ENCODE measurements at places on chromosomes 2 and 18.

GRCh38 chr18:69596345-69596744 is 195.7 kb downstream of the DOK6 start:
- no peaks in the 10 kb centered on the region for H3K4me1 ChIP-seq
- no peaks in the 10 kb centered on the region for H3K27me3 ChIP-seq
- no peak overlapping the region for H3K4me3 ChIP-seq
- H3K27ac ChIP-seq, result no peak overlapping the region
- no peaks in the 10 kb centered on the region for H3K36me3 ChIP-seq

- no peak overlapping the region for H3K4me3 ChIP-seq
- DNase-seq, result no peak
Measured at GRCh38 chr2:10246370-10246769, 56.3 kb upstream of the HPCAL1 start.

DNA sequence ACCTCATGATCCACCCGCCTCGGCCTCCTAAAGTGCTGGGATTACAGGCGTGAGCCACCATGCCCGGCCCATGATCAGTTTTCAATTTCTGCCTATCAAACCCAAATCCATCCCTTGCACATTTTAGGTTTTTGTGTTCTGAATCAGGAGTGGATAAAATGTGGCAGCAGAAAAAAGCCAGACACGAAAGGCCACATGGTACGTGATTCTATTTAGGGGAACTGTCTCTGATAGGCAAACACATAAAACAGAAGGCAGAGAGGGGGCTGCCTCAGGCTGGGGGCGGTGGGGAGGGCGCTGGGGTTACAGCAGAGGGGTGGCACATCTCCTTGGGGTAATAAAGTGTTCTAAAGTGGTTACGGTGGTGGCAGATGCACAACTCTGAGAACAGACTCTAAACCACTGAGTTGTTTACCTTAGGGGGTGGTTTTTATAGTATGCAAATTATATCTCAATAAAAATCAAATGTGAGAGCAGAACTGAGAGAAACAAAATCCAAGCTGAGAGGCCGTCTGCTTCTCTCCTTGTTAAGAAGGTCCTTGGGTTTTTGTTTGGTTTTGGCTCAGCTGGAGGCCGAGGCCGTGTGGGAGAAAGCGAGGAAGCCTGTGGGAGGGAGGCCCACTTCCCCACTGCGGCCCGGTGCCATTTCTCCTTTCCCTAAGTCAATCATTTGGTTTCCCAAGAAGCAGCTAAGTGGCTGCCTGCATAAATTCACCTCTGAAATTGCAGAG is 78.0 kb downstream of the SOWAHC start:
- H3K36me3 ChIP-seq, result no peaks in the 10 kb centered on the region
- no peak overlapping the region for H3K4me3 ChIP-seq
- peaks cover 44% of the 10 kb centered on the region for H3K4me1 ChIP-seq
- no peak overlapping the region for H3K27ac ChIP-seq
- no peak for DNase-seq

- no peak overlapping the region for H3K4me3 ChIP-seq
- no peaks in the 10 kb centered on the region for H3K4me1 ChIP-seq
- no peak for DNase-seq
- no peaks in the 10 kb centered on the region for H3K36me3 ChIP-seq
- no peaks in the 10 kb centered on the region for H3K27me3 ChIP-seq
Measured at GRCh38 chr18:63112706-63113105, 206.9 kb downstream of the BCL2 start.

DNA sequence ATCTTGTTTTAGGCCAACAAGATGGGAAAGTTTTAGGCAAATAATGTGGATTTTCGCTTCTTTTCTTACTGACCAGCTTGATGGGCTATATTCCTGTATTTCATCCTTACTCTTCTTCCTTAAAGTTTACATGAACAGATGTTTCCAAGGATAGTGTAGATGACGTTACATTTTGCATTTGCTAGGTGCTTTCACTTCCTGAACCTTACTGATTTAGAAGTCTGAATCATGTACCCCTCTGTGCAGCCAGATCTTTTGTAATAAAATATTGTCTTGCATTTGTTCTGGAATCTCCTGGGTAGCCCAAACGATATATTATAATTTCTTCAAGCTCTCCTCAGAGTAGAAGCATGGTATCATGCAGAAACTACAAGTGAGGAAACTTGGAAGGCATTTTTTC is 93.4 kb downstream of the CALCRL start:
- H3K4me3 ChIP-seq, result no peak overlapping the region
- H3K27me3 ChIP-seq, result no peaks in the 10 kb centered on the region
- H3K27ac ChIP-seq, result no peak overlapping the region

GRCh38 chr2:70043252-70043875 is 43.9 kb upstream of the PCBP1 start:
- no peaks in the 10 kb centered on the region for H3K27me3 ChIP-seq
- DNase-seq, result no peak
- no peak overlapping the region for H3K27ac ChIP-seq
- peaks cover 24% of the 10 kb centered on the region for H3K4me1 ChIP-seq
- no peak overlapping the region for H3K4me3 ChIP-seq
- peaks cover under 1% of the 10 kb centered on the region for H3K36me3 ChIP-seq

GRCh38 chr2:188078534-188078933 is 213.1 kb upstream of the GULP1 start:
- no peak for DNase-seq
- no peak overlapping the region for H3K27ac ChIP-seq
- no peaks in the 10 kb centered on the region for H3K27me3 ChIP-seq
- H3K4me3 ChIP-seq, result no peak overlapping the region
- H3K36me3 ChIP-seq, result no peaks in the 10 kb centered on the region

- no peak overlapping the region for H3K4me3 ChIP-seq
- H3K4me1 ChIP-seq, result no peaks in the 10 kb centered on the region
- H3K36me3 ChIP-seq, result no peaks in the 10 kb centered on the region
Measured at GRCh38 chr2:139438478-139438877, 658.3 kb upstream of the NXPH2 start.

All from PC-9 (cell line).